ENCODE measurements at places on chromosomes 2 and 18.

DNA sequence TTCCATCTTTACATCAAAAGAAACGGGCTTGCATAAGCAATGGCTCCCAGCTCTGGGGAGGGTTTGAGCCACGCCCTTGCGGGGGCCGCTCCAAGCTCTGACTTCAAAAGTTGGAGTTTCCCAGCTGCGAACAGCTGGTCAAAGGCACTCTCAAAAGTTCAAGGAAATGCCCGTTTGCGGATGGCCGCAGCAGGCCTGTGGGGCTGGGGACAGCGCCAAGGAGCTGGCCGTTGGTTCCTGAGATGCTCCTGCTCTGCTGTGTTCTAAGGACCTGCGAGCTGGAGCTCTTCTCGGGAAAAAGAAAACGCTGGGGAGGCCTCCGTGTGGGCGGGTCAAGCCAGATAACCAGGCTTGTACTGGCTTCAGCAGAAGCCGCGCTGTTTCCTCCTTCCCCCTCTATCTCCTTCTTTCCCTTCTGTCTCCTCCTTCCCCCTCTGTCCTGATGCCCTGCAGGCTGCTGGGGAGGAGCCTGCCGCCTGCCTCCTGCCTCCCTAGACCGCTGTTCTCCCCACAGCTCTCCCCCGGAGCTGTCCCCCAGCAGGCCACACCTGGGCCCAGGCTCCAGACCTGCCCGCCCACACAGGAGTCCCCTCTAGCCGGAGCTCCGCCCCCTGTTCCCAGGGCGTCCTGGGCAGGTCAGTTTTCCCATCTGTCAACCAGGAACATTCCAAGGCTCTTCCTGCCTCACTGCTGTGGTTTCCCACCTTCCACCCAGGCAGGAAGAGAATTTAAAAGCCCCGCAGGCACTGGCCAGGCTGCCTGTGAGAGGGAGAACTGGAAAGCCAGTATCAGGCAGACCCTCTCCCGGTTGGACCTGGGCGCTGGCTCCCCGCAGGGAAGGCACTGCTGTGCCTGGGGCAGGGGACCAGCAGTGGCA is 14.1 kb downstream of the KLF11 start:
- peak; percentile 80 for DNase-seq

DNA sequence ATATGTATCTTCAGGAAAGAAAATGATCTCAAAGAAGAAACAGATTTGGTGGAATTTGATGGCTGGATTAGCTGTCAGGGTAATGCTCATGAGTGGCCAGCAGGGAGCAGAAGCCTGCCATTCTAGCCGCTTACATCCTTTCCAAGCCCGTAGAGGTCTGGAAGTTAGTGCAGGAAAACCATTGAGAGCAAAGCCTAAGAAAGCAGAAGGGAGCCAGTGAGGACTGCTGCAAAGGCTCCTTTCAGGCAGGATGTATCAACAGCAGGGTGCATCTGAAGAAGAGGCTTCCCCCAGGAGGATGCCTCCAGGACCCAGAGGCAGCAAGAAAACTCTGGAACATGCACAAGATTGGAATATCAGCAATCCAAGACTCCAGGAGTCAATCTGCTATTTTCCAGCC is 22.9 kb upstream of the LBH start:
- peak; percentile 78 for DNase-seq

DNA sequence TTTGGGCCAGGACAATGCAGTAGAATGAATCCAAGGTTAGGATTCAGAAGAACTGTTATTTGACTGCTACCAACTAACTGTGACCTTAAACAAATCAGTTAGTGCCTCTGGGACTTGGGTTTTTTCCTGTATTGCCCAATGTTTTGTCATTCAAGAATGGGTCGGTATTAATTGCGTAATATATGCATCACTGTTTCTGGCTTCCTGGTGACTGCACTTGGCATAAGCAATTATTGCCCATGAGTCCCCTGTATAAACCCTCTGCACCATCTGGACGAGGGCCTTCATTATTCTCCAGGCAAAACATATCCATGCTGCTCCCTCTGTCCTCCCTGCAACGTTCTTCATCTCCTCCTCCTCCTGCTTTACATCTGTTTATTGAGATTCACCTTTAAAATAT is 255.8 kb upstream of the LRRTM1 start:
- DNase-seq = no peak

DNA sequence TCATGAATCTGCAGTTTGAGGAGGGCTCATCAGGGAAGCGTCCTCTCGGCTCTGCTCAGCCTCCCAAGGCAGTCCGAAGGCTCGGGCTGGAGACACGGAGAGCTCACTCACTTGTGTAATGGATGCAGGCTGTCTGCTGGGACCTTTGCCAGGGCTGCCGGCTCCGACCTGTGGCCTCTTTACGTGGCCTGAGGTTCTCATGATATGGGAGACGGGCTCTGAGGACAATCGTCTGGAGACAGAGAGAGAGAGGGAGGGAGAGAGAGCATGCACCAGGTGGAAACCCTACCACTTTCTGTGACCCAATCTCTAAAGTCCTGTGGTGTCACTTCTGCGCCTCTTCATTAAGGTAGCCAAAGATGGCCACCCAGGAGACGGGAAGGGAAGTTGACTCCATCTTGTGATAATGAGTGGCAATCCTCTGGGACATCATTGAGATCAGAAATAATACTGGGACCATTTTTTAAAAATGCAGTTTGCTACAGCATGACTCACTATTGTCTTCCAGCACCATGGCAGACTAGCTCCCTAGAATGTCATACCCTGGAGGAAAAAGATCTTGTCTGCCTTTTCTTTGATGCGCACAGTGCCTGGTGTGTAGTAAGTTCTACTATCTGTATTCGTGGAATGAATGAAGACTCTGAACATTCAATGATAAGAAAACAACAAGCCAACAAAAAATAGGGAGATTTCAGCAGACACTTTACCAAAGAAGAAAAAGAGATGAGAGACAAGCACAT is 60.2 kb downstream of the CD8B2 start:
- DNase-seq = peak; percentile 5

GRCh38 chr18:42517896-42518295 is 562.9 kb downstream of the PIK3C3 start:
- DNase-seq = no peak
